ENCODE measurements at places on chromosomes 12 and 14. TPM values are rescaled to one million over a fixed set of nuclear protein-coding genes. Genes with fewer than 3 reads are reported as not detected.

The KITLG gene
- 11.9 TPM for polyA plus RNA-seq

The SCNN1A gene
- polyA plus RNA-seq = 5.0 TPM

The TMEM233 gene
- 0.64 TPM for polyA plus RNA-seq

The GRIN2B gene
- 0.16 TPM for polyA plus RNA-seq

The MORN3 gene
- polyA plus RNA-seq = 0.39 TPM

The PTGDR gene
- 0.59 TPM for polyA plus RNA-seq
